GM10248 (cell line): ENCODE measurements at places on chromosomes 1 and 21.

GRCh38 chr1:11807133-11807532 is 1.1 kb downstream of the CLCN6 start:
- DNase-seq: no peak

- no peak for DNase-seq
These were observed 259.7 kb downstream of the DYRK1A start for GRCh38 chr21:37626320-37626719.

- no peak for DNase-seq
These were observed 4.8 kb downstream of the ENO1 start for GRCh38 chr1:8873506-8874229.

- DNase-seq: no peak
These were observed 584.1 kb downstream of the PTPRU start for GRCh38 chr1:29820401-29820800.

DNA sequence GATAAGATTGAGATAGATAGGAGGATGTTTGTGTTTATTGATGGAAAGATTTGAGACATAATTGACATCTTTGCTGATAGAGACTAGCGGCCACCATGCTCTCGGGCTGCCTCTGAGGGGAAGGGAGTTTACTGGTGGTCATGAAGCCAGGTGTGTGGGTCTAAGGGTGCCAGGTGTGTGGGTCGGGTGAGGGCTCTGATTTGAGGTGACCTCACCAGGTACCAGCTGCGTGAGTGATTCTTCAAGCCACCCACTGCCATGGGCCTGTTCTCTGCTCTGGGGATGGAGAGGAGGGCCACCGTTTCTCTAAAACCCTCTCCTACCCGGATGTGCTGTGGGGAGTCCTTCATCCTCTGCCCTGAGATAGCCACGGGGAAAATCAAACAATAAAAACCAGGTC is 3.2 kb downstream of the UBASH3A start:
- no peak for DNase-seq

- no peak for DNase-seq
These were observed 12.2 kb downstream of the CTSS start for GRCh38 chr1:150753416-150753815.
